Activated naive CD8-positive, alpha-beta T cell treated with anti-CD3 and anti-CD28 coated beads for 36 hours (primary cell): ENCODE measurements at places on chromosomes 7 and 10.

DNA sequence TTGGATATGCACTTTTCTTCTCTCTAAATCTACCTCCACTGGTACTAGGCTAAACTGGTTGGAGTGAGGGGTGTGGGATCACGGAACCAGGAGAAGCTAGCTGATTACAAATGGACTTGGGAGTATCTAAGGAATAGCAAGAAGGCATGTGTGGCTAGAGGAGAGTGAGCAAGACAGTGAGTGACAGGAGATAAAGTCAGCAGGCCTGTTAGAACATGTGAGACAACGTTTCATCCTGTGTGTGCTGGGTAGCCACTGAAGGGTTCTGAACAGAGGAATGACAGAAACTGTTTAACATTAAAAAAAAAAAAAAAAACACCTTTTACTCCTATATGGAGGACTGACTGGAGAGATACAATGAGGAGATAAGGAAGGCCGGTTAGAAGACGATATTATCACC lies 51.7 kb downstream of the ZNF438 start:
- DNase-seq: no peak

DNA sequence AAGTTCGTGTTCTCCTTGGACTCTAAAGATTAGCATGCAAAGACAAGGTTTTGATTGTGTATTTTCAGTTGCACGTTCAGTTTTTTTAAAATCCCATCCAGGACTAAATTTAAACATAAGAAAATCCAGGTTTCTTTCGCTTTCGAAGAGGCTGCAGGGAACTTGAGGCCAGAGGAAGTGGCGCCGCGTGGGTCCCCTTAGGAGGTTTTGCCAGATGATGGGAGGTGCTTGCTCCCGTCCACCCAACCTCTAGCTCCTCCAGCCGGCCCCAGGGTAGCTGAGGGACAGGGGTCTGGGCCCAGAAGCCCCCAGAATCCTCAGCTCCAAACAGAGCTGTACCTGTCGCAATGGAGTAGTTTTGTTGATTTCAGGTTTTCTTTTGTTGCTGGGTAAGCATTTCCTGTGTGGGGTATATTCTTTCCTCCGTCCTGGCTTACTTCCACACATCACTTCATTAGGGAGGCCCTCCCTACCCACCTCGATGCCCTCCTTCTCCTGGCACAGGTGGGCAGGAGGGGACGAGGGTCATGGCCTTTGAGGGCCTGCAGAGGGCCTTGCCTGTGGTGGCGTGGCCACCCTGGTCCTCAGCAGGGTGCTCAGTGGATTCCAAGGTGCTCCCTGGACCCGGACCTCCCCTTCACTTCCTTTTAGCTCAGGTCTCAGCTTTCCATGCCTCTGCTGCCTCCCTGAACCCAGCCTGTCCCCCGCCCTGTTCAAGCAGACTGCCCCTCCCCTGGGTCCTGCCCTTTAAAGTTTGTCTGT lies 32.6 kb downstream of the LHPP start:
- DNase-seq: no peak

DNA sequence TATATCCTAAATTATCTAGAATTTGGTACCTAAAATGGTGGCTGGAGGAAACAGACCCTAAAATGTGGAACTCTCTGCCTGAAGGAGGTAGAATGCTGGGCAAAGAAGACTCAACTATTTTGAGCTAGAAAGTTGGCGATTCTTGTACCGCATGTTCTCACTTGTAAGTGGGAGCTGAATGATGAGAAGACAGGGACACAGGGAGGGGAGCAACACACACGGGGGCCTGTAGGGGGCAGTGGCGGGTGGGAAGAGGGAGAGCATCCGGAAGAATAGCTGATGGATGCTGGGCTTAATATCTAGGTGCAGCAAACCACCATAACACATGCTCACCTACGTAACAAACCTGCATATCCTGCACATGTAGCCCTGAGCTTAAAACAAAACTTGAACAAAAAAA lies 250.6 kb downstream of the CALN1 start:
- DNase-seq: no peak

- no peak for DNase-seq
Measured at GRCh38 chr7:136144182-136144581, 167.0 kb upstream of the MTPN start.

DNA sequence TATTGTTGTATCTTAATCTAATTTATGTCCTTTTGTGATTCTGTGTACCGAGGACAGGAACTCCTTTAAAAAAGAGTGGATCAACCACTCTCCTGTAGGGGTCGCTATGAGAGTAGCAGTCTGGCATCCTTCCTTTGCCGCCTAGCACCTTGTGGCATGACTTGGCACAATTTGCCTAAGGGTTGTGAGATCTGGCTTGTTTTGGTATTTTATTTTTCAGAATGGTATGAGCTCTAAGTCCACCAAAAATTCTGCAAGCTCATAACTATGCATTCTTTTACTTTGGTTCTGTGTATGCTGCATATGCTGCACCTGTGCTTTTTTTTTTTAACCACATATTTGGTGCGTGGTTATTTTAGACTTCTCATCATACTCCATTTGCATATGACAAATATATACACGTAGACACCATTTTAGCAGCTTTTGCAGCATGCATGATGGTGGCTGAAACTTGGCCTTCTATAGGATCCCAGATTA lies 112.8 kb downstream of the CDK14 start:
- no peak for DNase-seq

GRCh38 chr10:24726626-24727025 lies 2.9 kb upstream of the ARHGAP21 start:
- no peak for DNase-seq
